Right lobe of liver (tissue), 6 donors: ENCODE measurements at places on chromosomes 13 and 19. TPM values are rescaled to one million over a fixed set of nuclear protein-coding genes. Genes with fewer than 3 reads are reported as not detected.

The EXOSC5 gene
- total RNA-seq = 22.6 TPM

The FBXO27 gene
- total RNA-seq = 6.6 TPM

The CD209 gene
- total RNA-seq = 0.87 TPM

The HSPB6 gene
- total RNA-seq = 5.0 TPM

The ZNF45 gene
- total RNA-seq = 5.4 TPM

The EDNRB gene
- total RNA-seq = 28.7 TPM

The ZNF699 gene
- 7.8 TPM for total RNA-seq

The CDX2 gene
- total RNA-seq = not detected

The LYPD5 gene
- not detected for total RNA-seq

The INAFM1 gene
- total RNA-seq = 2.2 TPM

The SMIM7 gene
- 43.4 TPM for total RNA-seq

The ZNF441 gene
- total RNA-seq = 2.6 TPM

The OR7C1 gene
- total RNA-seq = not detected

The C1QTNF9 gene
- total RNA-seq = 0.17 TPM

The ATP8B3 gene
- total RNA-seq = 5.7 TPM

The SLITRK6 gene
- total RNA-seq = not detected

The CEACAM8 gene
- 0.68 TPM for total RNA-seq

The SMAD9 gene
- total RNA-seq = 0.87 TPM

The MED4 gene
- total RNA-seq = 21.5 TPM
